ENCODE measurements at places on chromosomes 3 and 15.

DNA sequence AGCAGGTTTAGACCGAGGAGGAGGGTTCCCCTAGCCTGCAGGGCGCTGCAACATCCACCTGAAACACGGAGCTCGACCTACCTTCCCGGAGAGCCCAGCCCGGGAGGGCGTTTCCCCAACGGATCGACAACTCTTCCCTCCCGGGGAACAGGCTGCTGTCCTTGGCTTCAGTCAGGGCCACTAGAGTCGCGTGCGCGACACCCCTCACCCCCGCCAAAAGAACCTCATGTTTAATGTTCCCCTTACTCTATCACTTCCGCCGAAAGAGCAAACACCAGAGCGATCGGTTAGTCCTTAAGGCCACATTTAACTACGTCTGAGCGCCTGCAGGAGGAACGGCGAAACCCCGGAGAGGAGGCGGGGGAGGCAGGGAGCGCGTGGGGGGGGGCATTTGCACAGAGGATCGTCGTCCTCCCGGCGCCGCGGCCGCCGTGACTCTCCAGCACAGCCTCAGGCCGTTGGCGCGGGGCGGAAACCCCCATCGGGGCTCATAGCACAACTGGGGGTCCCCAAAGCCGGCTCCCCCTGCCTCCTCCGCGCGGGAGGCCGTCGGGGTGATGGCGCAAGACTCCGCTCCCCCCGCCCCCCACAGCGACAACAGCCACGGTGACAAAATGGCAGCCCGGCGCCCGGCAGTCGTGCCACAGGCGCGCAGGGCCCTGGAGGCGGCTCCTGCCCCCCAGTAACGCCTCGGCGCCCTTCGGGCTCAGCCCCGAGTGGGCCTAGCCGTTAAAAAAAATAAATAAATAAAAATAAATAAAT is 3.2 kb downstream of the ANP32A start:
- DNase-seq = peak; percentile 51

GRCh38 chr3:127431066-127431465 is 143.2 kb upstream of the PRR20G start:
- no peak for DNase-seq

DNA sequence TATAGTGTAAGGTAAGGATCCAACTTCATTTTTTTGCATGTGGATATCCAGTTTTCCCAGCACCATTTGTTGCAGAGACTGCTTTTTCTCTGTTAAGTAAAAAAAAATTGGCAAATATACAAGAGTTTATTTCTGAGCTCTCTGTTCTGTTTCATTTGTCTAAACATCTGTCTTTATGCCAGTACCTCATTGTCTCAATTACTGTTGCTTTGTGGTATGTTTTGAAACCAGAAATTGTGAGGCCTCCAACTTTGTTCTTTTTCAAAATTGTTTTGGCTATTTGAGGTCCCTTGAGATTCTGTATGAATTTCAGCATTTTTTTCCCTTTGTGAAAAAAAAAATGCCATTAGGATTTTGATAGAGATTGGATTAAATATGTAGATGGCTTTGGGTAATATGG is 150.5 kb downstream of the MINAR1 start:
- DNase-seq = no peak

- no peak for DNase-seq
These were observed 81.7 kb downstream of the BTD start for GRCh38 chr3:15683253-15683652.

- DNase-seq = no peak
These were observed 273.6 kb downstream of the THRB start for GRCh38 chr3:24220859-24221657.

GRCh38 chr3:33159234-33159633 is 45.4 kb downstream of the CRTAP start:
- DNase-seq = no peak

- DNase-seq = no peak
These were observed 50.0 kb upstream of the CDIN1 start for GRCh38 chr15:36529296-36530011.

DNA sequence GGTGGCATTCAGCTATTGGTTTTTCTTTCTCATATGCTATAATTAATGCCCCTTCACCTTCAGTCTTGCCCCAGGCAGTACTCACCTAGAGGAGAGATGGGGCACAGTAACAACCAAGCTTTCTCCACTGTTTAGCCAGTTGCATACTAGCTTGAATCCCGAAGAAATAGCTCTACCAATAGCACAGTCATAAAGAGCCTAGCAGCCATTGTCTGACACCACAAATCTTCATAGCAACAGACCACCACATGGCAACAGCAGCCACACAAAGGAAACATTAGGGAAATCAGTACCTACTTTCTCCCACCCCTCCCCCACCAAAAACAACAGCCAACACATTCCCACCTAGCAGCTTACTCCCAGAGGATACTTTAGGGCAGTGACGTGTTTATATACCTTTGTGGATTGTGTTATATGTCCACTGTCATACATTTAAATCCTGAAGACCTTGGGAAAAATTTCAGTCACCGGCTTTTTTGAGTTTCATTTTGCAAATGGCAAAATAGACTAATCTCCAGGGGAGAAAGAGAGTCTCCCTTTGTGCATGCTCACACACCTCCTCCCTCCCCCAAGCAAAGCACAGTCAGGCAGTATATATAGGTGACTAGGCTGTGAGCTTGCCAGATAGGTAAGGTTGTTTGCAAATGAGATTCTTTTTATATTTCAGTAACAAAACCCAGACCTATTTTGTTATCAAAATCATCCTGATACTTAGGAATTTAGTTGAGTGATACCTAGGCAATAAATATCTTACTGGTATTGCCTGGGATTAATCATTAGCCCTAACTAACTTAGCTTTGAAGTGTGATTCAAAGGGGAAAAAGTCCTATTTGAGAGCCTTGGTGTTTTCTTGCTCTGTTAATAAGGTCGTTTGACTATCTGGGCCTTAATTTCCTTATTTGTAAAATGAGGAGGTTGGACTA is 140.6 kb downstream of the RBPMS2 start:
- DNase-seq = peak; percentile 2

DNA sequence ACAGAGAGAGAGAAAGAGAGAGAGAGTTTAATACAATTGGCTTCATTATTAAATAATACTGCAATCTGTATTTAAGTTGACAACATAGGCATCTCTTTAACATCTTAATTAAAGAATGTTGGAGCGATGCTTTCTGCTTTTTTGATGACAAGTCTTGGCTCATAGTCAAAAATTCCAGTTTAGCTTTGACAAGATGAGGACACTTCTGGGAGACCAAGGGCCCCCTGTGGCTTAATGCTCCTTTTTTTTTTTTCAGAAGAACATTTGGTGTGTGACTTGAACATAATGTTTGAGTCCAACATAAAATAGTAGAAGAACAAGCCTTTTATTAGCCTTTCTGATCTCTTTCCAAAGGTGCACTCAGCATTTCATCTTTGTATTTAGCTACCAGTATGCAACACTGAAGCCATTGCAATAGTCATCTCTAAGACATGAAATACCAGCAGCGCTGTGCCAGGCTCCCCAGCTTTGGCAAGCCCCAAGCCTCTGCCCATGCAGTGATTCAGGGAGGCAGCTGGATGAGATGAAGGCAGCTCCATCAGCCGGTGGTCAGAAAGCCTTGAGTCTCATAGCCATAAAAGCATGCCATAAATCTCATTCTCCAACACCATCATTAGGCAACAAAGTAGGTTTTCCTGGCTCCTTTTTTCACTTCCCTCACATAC is 349.4 kb upstream of the SEMA6D start:
- DNase-seq = no peak

GRCh38 chr15:99963096-99963825 is 230.0 kb upstream of the LYSMD4 start:
- DNase-seq = no peak

- DNase-seq = no peak
These were observed 43.6 kb upstream of the WWTR1 start for GRCh38 chr3:149701206-149701976.

DNA sequence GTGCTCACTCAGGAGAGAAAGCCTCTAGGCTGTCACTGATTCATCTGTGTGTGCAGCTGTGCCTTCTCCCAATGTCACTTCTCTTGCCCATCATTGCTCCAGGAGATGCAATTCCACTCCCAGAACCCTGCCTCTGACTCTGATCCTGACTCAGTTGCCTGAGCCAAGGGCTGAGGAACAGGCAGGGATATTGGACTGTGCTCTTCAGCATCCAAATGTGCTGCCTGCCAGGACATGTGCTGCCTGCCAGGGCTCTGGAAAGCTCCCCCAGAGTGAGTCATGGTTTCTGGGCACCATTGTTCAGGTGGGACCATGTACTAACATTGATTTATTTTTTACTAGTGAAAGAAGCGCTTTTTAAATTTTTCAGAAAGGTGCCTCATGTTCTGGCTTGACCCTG is 71.0 kb downstream of the TRIM42 start:
- DNase-seq = no peak

DNA sequence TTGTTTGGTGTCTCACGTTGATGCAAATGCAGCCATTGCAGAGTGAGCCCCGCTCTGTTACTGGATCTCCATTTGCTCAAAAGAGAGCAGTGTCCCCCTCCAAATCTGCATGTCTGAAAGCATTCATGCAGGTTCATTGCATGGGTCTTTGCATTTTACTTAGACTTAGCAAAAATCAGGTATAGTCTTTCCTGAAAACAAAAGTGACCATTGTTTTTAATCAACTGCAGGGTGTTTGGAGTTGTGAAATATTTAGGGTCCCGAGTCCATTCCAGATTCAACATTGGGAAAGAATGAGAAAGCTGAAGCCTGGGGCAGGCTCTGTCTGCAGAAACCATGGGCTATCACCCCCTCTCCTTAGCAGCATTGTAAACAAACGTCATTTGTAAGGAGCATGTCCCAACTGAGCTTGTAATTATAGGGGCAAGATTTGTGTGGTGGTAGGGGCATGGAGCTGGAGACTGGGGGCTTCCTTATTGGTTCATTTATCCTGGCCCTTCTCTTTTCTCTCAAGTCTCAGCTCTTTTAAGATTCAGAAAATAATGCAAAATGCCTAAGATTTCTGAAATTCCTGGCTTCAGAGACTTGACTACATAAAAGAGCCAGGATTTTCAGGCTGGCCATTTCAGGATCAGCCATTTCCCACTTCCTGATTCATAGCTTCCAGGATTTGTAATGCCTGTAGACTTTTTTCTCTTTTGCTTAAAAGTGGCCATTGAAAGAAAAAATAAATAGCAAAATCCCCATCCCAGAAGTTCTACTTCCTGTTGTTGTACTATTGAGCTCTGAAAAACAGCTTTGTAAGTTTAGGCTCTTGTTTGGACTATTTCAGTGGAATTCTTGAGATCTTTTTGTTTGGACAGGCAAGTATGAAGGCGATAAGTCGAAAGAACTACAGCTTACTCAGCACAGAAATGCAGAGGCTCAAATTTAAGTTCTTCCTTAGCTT is 23.0 kb downstream of the IGF1R start:
- no peak for DNase-seq

GRCh38 chr15:83208367-83208661 is 691 bp upstream of the HDGFL3 start:
- DNase-seq = no peak

DNA sequence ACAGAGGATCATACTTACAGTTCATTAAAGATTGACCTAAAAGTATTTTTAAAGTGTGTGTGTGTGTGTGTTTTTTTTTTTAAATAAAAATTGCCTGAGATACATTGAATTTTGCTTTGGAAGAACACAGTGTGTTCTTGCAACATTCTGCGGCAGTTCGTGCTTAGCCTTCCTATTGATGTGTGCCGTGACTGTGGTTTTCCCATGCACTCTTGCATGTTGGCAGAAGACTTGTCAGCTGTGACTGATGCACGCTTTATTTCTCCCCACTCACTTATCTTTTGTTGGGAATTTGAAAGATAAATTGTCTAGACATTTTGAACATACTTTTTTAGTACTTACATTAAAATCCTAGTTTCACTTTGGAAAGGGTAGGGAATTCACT is 136.3 kb upstream of the LRRFIP2 start:
- DNase-seq = no peak

DNA sequence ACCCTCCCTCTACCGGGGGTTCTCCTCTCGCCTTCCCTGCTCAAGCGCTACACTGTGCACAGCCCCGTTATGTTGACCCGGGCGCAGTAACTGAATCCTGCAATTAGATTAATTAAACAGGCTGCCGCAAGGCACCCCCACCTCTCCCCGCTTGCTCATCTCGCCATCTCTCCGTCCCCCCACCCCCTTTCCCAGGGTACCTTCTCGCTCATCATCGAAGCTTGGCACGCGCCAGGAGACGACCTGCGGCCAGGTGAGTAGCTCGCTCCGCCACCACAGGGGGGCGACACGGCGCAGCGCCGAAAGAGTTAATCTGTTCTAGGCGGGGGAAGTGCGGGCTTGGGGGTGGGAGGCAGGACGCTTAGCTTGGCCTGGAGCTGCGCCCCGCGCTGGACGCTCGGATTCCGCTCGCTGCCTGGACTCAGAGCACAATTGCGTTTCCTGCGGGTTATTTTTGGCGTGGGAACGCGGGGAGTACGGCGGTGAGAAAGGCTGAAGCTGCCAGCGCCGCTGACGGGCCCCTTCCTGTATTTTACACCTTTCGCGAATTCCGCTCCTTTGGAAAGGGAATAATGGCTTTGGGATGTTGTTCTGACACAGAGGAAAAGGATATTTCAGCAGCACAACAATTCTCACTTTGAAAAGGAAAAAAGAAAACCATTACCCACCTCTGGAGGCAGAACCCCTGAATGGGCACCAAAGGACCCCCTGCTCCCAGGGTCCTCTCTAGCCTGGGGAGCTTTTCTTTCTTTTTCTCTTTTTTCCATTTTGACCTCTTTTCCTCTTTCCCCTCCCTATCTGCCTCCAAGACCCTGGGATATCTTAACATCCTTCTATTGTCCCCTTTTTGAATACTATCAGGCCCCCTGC is 1.5 kb downstream of the DLL4 start:
- DNase-seq = no peak

DNA sequence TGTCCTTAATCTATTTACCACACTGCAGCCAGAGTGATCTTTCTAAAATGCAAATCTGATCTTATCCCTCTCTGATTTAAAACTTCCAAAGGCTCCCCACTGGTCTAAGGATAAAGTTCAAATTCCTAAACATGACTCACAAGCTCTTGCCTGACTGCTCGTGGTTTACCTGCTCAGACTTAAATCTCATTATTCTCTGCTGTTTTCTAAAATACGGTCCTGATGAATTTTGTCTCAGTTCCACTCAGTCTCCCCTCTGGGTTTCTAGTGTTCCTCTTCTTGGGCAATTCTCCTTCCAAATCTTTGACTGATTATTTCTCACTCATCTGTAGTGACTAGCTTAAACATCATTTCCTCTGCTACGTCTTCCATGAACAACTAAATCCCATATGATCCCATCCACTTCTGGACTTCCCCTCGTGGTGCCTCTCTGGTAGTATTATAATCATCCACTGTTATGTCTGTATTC is 108.3 kb downstream of the P3H2 start:
- no peak for DNase-seq

DNA sequence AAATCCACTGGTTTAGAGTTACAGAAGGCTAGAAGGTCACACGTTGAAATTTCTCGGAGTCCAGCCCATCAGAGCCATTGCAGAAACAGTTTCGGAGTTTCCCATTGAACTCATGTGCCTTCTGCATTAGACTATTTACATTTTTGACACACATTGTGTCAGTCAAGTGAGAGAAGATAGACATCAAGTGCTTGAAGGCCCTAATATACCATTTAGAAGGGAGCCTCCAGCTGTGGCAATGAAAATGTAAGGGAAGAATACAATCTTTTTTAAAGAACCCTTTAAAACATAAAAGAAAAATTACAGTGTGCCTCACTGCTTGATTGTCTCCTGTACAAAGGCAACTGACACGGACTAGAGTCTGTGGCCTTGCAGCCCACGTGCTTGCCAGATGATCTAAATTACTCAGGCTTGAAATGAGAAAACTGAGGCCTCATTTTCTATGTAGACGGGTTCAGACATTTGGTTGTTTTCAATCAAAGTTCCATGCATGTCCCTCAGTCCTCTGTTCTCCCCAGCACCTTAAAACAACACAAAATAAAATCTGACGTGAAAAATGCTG is 650.5 kb downstream of the ROBO2 start:
- no peak for DNase-seq
